ENCODE measurements at places on chromosomes 16 and 17.
A peak's percentile ranks its signal among the peaks of the same experiment; 100 is the strongest.

DNA sequence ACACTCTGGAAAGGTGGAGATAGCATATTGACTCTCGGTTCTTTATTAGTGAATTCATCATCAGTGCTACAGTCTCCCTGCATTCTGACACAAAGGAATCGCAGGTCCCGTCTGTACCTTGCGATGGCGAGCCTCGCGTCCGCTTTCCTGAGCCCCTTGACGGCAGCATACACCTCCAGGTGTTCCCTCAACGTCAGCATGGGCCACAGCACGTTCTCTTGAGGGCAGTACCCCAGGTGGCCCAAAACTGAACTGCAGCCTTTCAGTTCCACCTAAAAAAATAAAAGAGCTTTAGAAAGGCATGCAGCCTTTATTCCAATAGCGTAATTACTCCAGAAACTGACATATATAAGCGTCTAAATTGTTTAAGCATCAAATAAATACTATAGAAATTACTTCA is 24.2 kb upstream of the ABCA9 start:
- no peaks in the 10 kb centered on the region for H3K4me1 ChIP-seq
- H3K27ac ChIP-seq = no peak overlapping the region
- H3K36me3 ChIP-seq = no peaks in the 10 kb centered on the region
- peak; percentile 23 for DNase-seq

- H3K27ac ChIP-seq = no peak overlapping the region
- H3K4me1 ChIP-seq = no peaks in the 10 kb centered on the region
- H3K4me3 ChIP-seq = no peak overlapping the region
- no peaks in the 10 kb centered on the region for H3K36me3 ChIP-seq
Measured at GRCh38 chr17:39863244-39863917, 731 bp downstream of the IKZF3 start.

- DNase-seq = no peak
- no peaks in the 10 kb centered on the region for H3K27me3 ChIP-seq
Measured at GRCh38 chr16:78607465-78607864, 508.0 kb downstream of the WWOX start.

- H3K4me1 ChIP-seq = no peaks in the 10 kb centered on the region
- no peak overlapping the region for H3K27ac ChIP-seq
Measured at GRCh38 chr17:14351493-14351892, 50.6 kb downstream of the HS3ST3B1 start.

- peaks cover 9% of the 10 kb centered on the region for H3K36me3 ChIP-seq
- DNase-seq = no peak
- no peak overlapping the region for H3K4me3 ChIP-seq
- no peaks in the 10 kb centered on the region for H3K27me3 ChIP-seq
- H3K27ac ChIP-seq = peak overlapping the region; percentile 59
Measured at GRCh38 chr17:59807892-59808509, 84.7 kb downstream of the TUBD1 start.

GRCh38 chr16:84538222-84538840 is 33.9 kb upstream of the MEAK7 start:
- peaks cover 6% of the 10 kb centered on the region for H3K4me1 ChIP-seq
- peak overlapping the region; percentile 45 for H3K27ac ChIP-seq
- DNase-seq = no peak
- H3K27me3 ChIP-seq = no peaks in the 10 kb centered on the region

- H3K27ac ChIP-seq = no peak overlapping the region
- no peaks in the 10 kb centered on the region for H3K36me3 ChIP-seq
- DNase-seq = no peak
- H3K4me1 ChIP-seq = peaks cover 28% of the 10 kb centered on the region
Measured at GRCh38 chr17:19397556-19398041, 10.6 kb upstream of the MFAP4 start.

DNA sequence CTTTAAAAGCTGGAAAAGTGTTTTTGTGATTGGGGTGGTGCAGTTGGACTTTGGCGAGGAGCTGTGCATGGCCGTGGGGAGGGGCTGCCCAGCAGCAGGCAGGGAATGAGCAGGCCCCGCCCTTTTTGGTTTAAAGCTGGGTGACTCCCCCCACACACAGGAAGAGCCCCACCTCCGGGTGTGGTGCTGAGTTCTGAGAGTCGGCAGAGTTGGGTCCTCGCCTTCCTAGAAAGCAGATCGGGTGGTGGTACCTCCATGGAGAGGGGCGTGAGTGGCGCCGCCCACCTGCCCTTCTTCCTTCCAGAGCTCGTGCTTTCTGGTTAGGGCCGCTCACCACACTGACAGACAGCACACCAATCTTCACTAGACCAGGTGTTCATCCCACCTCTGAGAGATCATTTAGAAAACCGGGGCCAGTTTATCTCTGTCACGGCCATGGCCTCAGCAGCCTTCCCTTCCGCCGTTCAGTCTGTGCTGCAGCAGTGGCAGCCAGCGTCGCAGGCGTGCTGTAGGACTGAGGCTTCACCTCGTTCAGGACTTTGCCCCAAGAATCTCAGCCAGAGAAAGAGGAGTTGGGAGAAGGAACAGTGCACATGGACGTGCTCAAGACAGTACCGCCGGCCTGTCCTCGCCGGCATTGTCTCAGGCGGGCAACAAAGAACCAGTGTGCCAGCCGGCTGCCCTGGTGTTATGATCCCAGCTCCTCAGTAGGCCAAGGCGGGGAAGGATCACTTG is 144.0 kb upstream of the CHMP6 start:
- peaks cover 23% of the 10 kb centered on the region for H3K36me3 ChIP-seq
- no peak overlapping the region for H3K27ac ChIP-seq
- no peak for DNase-seq
- H3K4me1 ChIP-seq = no peaks in the 10 kb centered on the region

DNA sequence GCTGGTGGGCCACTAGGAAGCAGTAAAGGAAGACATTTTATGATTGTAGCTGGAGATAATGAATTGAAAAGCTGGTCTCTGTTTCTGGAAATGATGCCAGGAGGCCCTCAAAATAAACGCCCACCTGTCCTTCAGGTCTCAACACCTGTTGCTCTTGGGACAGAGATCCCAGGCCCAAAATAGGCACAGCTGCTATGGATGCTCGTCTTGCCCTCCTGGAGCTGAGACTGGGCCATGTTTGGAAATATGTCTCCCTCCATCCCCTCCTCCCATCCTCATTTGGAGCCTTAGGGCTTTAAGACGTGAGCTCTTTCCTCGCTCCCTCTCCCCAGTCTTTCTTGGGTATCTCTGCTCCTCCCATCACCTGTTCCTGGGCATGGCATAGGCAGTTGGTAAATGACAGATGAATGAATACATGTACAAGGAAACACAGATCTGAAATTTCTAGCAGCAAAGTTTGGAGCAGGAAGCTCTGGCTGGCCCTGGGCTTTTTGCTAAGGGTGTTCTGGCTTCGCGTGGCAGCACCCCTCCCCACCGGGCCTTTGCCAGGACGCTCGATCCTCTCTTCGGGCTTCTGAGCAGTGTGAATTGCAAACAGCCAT is 33.3 kb downstream of the MYH3 start:
- no peaks in the 10 kb centered on the region for H3K36me3 ChIP-seq
- DNase-seq = no peak

- peak; percentile 76 for DNase-seq
- no peaks in the 10 kb centered on the region for H3K27me3 ChIP-seq
- H3K27ac ChIP-seq = no peak overlapping the region
- H3K4me1 ChIP-seq = peaks cover 6% of the 10 kb centered on the region
- no peaks in the 10 kb centered on the region for H3K36me3 ChIP-seq
- no peak overlapping the region for H3K4me3 ChIP-seq
Measured at GRCh38 chr17:34665819-34666763, 86.7 kb downstream of the TMEM132E start.

DNA sequence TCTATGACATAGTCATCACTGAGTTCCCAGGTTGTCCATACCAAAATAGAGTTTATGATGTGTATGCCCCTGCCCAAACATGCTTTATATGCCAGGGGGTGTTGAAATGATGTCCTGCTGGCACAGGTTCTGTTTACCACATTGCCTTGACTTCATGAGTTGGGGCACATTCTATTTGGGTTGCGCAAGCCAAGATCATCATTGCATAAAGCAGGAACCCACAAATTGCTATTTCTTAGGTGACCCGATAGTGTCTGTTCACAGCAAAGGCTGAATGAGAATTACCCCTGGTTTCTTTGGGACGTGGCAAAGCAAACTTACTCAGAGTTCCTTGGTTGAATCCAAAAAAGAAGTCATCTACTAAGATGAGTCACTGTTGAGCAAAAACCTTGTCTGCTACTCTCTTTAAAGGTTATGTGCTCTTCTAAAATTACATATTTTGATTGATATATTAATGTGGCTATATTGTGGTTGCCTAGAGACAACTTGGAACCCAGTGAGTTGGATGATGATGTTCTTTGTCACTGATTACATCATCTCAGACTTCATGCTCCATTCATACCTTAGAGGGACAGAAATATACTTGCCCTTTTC is 912.6 kb upstream of the SOX9 start:
- no peaks in the 10 kb centered on the region for H3K36me3 ChIP-seq
- H3K27ac ChIP-seq = peak overlapping the region; percentile 70
- no peaks in the 10 kb centered on the region for H3K4me1 ChIP-seq
- no peak for DNase-seq

GRCh38 chr17:82441691-82442487 is 8.7 kb downstream of the CYBC1 start:
- no peak for DNase-seq
- no peaks in the 10 kb centered on the region for H3K27me3 ChIP-seq
- H3K27ac ChIP-seq = no peak overlapping the region
- no peak overlapping the region for H3K4me3 ChIP-seq

- H3K4me1 ChIP-seq = peaks cover 30% of the 10 kb centered on the region
- peaks cover 2% of the 10 kb centered on the region for H3K36me3 ChIP-seq
- no peak for DNase-seq
- H3K4me3 ChIP-seq = no peak overlapping the region
- H3K27me3 ChIP-seq = no peaks in the 10 kb centered on the region
Measured at GRCh38 chr16:364595-365491, 5.5 kb downstream of the MRPL28 start.

DNA sequence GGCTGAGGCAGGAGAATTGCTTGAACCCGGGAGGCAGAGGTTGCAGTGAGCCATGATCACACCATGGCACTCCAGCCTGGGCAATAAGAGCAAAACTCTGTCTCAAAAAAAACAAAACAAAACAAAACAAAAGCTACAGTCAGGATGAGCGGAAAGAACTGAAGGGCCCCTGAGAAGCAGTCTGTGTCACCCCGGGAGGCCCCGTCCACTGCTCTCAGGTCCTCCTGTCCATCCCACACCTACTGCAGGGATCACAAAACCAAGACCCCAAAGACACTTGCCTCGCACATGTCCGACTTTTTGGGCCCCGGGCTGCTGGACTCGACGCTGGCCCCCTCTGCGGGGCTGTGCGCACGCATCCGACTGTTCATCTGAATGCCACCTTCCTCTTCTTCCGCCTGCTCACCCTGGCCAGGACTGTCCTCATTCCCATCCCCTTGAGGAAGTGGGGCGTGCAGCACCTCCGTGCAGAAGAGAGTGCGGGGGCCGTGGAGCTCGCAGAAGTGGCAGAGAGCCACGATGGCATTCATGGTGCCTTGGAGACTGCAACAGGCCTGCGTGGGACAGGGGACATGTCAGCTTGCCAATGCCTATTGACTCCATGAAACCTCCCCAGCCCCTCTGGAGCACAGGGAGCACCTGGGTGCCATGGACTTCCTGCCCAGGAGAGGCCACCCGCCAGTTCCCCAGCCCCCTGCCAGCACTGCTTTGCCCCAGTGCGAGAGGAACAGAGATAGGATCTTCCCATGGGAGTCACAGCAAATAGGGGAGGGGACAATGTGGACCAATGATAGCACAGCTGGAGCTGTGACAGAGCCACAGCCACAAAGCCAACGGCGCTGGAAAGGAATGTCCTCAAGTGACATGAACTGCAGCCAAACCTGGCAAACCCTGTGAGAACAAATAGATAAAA is 9.1 kb downstream of the FLCN start:
- H3K27ac ChIP-seq = no peak overlapping the region
- no peak overlapping the region for H3K4me3 ChIP-seq
- no peaks in the 10 kb centered on the region for H3K27me3 ChIP-seq
- H3K4me1 ChIP-seq = no peaks in the 10 kb centered on the region
- DNase-seq = no peak
- H3K36me3 ChIP-seq = peaks cover 55% of the 10 kb centered on the region

GRCh38 chr17:73850426-73850825 is 206.2 kb upstream of the SDK2 start:
- H3K4me1 ChIP-seq = no peaks in the 10 kb centered on the region
- DNase-seq = no peak

DNA sequence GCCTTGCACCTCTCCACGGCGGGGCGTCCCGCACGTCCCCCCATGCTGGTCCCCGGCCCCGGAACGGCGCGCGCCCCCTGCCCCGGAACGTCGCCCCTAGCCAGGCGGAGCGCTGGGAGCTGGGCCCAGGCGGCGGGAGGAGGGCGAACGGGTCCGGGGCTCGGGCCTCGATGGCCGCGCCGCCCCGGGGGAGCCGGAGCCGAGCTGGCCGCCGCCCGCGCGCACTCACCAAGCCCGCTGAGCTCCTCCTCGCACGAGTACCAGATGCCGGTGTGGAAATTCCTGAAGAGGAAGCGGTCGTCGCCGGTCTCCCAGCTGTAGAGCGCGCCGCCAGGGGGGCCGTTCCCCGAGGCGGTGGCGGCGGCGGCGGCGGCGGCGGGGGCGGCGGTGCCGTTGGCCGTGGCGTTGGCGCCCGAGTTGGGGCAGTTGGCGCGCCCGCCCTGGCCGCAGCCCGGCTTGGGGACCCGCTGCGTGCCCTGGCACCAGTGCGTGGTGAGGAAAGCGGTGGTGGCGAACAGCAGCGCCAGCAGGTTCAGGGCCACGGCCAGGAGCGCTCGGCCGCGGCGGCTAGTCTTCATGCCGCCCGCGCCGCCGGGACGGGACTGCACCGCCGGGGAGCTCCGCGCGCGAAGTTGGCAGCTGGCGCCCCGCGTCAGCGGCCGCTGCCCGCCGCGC is 530 bp downstream of the GSG1L start:
- no peaks in the 10 kb centered on the region for H3K36me3 ChIP-seq
- H3K27me3 ChIP-seq = peaks cover 34% of the 10 kb centered on the region
- H3K4me3 ChIP-seq = no peak overlapping the region

DNA sequence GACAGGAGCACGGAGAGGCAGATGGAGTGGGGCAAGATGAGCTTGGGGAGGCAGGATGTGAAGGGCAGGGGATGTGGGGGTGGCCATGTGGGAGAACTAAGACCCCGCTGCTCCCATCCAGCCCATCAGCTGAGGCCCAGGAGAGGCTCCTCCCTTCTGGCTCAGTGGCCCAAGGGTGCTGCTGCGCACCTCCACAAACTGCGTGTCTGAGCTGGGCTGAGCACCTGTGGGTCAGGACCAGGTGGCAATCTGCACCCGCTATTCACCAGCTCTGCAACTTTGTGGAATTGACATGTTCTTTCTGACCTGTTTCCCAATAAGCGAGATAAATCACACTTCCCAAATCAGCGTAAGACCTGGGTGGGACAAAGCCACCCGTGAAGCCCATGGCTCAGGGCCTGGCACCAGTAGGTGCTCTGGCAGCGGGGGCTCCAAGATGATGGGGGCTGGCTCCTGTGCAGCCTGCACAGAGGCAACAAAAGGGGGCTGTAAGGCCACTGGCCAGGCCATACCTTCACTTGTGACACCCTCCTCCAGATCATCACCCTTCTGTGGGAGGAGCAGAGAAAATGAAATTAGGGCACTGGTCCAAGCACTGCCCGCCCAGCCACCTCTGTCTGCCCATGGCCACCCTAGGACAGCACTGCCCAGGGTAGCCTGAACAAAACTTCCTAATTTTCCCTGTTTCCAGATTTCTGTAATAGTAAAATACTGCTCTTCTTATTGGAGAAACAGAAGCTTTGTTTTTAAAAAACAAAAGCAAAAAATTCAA is 11.7 kb upstream of the SREBF1 start:
- H3K27me3 ChIP-seq = no peaks in the 10 kb centered on the region
- DNase-seq = no peak
- H3K4me1 ChIP-seq = peaks cover 19% of the 10 kb centered on the region
- no peak overlapping the region for H3K27ac ChIP-seq
- peaks cover 52% of the 10 kb centered on the region for H3K36me3 ChIP-seq
